Stimulated activated CD4-positive, alpha-beta T cell treated with anti-CD3 and anti-CD28 coated beads, Interleukin-2, amount 100 ng/mL, for 24 hours (primary cell): ENCODE measurements at places on chromosomes 11 and 22.

DNA sequence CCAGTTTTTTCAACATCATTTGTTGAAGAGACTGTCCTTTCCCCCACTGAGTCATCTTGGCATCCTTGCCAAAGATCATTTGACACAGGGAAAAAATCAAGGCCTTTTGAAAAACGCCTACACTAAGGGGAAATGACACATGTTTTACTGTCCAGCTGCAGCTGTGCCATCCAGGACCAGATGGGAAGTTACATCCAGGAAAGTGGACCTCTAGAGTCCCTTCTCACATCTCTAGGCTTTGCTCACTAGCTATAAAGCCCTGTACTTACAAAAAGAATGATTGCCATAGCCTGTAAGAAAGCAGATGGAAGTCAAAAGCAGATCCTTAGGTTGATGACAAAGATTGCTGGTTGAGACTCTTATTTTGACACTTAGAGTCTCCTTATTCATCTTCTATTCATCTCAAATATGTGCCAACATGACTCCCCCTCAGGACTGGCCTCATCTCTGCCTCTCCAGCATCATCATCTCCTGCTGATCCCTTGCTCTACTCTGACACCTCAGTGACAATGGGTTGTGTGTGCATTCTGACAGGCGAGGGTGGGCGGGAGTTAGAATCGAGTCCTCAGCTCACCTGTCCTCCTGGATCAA is 22.8 kb downstream of the OSBP2 start:
- no peak for DNase-seq

- no peak for DNase-seq
Observed at GRCh38 chr11:107182978-107183377, 164.7 kb upstream of the GUCY1A2 start.

- DNase-seq: no peak
Observed at GRCh38 chr22:35037089-35037488, 28.9 kb upstream of the ISX start.

DNA sequence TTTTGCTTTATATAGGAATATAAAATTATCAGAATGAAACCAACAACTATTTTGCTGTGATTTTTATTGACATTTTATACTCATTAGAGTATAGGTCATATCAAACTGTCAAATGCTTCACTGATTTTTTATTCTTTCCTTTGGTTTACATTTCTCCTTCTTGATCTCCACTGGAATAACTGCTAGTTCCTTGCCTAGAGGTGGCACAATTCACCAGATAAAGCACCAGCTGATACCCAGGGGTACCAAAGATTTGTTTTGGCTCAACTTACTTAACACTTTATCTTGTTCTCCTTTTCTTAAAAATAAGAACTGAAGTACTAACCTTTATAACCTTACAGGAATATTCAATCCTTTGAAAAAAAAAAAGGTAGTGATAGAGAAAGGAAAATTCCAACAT is 725.1 kb upstream of the CHORDC1 start:
- DNase-seq: no peak

GRCh38 chr22:33110562-33111163 is 52.5 kb upstream of the SYN3 start:
- no peak for DNase-seq

GRCh38 chr11:23976841-23977271 is 520.0 kb upstream of the LUZP2 start:
- no peak for DNase-seq

DNA sequence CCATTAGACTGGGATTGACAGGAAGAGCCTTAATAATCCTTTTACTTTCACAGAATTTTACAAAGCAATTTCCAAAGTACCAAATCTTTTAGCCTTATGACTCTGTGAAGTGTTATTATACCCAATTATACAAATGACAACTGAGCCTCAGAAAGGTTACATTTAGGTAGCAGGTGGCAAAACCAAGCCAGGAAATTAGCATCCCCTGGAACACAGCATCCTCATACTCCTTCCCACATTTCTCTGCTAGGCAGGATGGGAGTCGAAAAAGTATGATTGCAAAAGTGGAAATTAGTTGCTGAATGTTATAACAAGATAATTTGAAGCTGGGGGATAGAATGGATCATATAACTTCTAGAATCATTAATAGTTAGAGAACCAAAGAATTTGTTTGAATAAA is 359.7 kb upstream of the PDGFD start:
- DNase-seq: no peak

GRCh38 chr11:62863687-62864335 is 16.9 kb upstream of the SLC3A2 start:
- DNase-seq: no peak

DNA sequence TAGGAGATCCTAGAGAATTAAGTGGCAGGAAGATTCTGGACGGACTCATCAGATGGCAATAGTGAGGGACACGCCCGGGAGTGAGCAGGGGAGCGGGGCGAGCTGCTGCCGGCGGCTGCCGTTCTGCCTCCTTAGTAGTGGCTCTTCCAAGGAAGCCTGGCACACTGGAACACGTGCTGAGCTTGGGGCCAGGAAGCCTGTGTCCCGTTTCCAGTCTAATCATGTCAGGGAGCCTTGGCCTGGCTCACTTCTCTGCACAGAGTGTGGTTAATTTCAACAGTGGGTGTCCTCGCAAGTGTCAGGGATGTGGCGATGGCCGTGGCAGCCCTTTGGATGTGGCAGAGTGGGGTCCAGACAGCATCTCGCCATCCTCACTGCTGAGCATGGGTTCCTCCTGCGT is 16.5 kb downstream of the GLB1L3 start:
- DNase-seq: no peak

DNA sequence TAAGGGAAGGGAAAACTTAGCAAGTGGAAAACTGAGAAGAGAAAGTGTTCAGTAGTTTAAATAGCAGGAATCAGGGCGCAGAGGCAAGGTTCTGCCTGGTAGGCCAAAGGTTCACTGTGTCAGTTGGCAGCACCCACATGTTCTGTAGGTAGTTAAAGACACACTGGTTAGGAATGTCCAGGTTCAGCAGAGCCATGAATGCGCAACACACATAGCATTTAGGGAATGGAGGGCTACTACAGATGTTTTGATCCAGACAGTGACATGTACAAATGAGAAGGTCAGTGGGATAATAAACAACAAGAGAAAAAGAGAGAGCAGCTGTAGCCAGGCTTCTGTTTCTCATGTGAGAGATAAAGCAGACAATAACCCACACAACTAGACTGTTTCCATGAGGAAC is 56.2 kb upstream of the ARHGAP42 start:
- DNase-seq: no peak

DNA sequence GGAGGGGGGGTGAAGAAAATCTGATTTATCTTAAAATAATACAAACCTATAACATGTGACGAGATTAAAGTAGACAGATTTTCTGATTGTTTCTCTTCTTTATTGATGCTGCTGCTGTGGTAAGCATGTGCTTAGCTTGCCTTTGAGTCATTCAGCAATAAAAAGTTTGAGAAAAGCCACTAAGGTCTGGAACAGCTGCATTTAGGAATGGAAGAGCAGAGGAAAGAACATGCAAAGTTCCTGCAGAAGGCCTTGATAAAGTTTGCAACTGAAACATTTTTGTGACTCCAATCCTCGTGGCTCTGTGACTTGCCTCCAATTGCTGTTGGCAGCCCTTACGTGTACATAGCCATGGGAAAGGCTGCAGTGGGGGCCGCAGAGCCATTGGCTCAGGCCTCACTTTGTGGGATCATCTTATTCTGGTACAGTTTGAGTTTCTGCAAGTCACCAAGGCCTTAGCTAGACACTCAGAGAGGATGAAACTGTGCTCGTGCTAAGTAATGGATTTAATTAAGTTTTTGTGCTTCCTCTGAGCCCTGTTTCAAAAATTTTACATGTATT is 370.2 kb downstream of the AASDHPPT start:
- DNase-seq: no peak
